ENCODE measurements at places on chromosomes 13 and 19.

DNA sequence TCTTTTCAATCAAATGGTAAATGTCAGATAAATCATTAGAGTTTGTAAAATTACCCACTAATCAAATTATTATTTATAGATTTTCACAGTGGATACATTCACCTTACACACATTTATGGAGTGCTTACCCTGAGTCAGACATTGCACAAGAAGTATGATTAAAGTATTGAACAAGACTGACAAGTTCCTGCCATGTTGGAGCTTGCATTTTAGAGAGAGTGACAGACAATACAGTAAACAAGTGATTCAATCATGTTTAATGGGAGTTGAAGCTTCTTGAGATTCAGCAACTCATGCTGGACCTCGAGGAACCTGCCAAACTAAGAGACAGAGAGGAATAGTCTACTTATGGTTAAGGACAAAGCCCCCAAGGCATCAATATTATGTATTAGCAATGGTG is 487.8 kb downstream of the PCDH17 start:
- DNase-seq = no peak

GRCh38 chr19:41161903-41162302 is 31.1 kb upstream of the CYP2S1 start:
- DNase-seq = no peak

DNA sequence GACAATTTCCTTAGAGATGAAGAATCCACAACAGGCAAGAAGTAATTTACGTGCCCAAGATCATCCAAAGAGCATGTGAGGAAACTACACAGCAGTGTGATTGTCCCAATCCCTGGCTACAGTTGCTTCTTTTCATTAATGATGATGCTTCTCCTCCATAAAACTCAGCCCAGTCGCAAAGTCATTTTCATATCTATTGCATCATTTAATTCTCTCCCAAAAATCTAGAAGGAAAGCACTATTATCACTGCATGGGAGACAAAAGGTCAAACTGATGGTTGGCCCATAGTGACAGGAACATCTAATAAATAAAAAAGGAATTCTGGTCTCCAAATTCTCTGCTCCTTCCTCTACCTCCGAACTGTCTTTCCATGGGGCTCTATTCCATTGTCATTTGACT is 103.5 kb upstream of the SERP2 start:
- DNase-seq = no peak

- no peak for DNase-seq
Measured at GRCh38 chr13:66069570-66069969, 1160.6 kb downstream of the PCDH9 start.

DNA sequence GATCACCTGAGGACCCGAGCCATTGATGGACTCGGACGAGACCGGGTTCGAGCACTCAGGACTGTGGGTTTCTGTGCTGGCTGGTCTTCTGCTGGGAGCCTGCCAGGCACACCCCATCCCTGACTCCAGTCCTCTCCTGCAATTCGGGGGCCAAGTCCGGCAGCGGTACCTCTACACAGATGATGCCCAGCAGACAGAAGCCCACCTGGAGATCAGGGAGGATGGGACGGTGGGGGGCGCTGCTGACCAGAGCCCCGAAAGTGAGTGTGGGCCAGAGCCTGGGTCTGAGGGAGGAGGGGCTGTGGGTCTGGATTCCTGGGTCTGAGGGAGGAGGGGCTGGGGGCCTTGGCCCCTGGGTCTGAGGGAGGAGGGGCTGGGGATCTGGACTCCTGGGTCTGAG is 888 bp downstream of the FGF21 start:
- no peak for DNase-seq

GRCh38 chr13:26551255-26551860 is 6.1 kb upstream of the WASF3 start:
- DNase-seq = no peak

- DNase-seq = no peak
Measured at GRCh38 chr19:36514012-36514612, 14.0 kb downstream of the ZNF260 start.

DNA sequence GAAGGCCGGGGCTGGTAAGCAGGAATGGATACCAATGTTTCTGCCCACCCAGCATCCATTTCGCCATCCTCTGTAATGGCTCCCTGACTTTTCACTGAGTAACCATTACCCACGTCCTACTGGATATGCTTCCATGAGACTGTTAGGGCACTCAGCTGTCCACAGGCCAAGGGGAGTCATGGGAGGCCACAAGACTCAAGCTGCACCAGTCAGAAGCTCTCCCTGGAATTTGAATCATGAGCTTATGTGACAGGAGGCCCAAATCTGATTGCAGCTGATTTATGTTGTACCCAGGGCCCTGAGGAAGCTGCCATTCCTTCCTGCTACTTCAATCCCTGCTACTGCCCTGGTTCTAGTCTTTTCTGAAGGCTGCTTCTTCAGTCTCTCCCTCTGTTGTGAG is 28.3 kb downstream of the DEDD2 start:
- no peak for DNase-seq

GRCh38 chr19:4264812-4265211 is 14.3 kb upstream of the SHD start:
- no peak for DNase-seq

GRCh38 chr13:98565726-98566565 is 11.0 kb downstream of the STK24 start:
- no peak for DNase-seq

DNA sequence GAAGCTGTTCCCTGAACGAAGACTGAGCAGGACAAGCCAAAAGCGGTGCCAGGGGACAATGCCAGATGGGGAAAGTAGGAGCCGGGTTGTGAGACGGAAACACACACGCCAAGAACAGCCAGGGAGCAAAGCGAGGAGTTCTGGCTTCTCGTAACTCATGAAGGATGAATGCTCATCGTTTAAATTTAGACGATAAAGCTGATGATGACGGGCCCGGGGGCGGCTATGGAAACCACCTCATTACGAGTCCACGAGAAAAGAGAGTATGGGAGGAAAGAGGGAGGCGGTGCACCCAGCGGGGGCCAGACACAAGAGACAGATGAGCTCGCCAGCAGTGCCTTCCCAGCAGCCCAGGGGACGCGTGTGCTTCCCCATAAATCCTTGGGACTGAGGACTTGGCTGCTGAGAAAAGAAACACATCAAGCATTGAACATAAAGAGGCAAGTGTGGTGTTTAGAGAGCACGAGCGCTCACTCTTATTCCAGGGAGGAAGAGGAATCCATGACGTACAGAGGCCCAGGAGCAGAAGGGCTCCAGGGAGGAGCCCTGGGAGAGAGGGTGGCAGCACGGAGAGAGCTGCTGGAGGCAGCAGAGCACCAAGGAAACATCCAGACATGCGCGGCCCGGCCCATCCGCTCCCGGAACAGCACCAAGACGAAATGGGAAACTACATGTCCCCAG is 70.7 kb downstream of the EPS15L1 start:
- no peak for DNase-seq

DNA sequence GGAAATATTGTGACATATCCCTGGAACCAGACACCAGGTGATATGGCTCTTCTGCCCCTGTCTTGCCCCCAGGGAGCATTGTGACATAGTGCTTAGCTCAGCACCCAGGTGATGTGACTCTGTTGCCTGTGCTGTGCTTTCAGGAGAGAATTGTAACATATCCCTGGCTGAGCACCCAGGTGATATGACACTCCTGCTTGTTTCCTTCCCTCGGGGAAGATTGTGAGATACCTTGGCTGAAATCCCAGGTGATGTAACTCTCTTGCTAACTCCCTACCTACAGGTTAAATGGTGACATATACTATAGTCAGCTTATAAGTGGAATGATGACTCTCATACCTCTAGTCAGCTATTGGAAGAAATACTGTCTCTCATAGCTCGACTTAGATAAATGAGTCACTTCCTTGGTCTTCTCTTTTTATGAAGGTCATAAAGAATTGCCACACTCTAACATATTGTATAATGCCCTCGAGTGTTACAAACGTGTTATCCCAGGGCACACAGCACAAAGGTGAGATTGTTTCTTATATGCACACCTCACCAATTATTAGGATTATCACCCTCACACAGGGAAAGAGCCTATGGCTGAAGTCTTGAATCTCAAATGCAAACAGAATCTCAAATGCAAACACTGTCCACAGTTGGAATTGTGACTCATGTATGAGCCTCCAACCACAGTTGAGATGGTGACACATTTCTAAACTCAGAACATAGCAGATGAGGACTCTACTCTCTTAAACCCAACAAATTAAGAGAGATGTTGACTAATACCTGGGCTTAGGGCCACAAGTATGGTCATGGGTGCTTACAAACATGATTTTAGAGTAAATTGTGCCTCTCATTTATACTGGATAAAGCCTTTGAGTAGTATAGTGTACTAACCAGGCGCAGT is 32.7 kb upstream of the ZNF254 start:
- no peak for DNase-seq

GRCh38 chr13:98039964-98040363 is 86.5 kb downstream of the IPO5 start:
- DNase-seq = no peak

DNA sequence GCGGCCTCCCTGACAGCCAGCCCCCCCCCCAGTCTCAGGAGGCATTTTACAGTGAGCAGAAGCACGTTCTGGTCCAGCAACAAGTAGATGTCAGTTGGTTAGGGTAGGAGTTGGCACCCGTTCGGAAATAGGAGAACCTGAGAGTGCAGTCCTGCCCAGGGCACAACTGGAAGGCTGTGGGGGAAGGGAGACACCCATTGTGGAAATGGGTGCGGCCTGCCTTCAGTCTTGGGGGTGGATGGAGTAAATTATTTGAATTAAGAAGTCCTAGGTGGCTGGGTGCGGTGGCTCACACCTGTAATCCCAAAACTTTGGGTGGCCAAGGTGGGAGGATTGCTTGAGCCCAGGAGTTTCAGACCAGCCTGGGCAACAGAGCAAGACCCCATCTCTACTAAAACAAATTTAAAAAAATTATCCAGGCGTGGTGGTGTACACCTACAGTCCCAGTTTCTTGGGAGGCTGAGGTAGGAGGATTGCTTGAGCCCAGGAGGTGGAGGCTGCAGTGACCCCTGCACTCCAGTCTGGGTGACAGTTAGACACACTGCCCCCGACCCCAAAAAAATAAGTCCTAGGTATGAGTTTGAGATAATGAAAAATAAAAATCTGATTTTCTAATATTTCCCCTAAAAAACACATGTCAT is 1.2 kb downstream of the CIRBP start:
- no peak for DNase-seq

- no peak for DNase-seq
Measured at GRCh38 chr19:39448271-39448670, 2.9 kb downstream of the SUPT5H start.

DNA sequence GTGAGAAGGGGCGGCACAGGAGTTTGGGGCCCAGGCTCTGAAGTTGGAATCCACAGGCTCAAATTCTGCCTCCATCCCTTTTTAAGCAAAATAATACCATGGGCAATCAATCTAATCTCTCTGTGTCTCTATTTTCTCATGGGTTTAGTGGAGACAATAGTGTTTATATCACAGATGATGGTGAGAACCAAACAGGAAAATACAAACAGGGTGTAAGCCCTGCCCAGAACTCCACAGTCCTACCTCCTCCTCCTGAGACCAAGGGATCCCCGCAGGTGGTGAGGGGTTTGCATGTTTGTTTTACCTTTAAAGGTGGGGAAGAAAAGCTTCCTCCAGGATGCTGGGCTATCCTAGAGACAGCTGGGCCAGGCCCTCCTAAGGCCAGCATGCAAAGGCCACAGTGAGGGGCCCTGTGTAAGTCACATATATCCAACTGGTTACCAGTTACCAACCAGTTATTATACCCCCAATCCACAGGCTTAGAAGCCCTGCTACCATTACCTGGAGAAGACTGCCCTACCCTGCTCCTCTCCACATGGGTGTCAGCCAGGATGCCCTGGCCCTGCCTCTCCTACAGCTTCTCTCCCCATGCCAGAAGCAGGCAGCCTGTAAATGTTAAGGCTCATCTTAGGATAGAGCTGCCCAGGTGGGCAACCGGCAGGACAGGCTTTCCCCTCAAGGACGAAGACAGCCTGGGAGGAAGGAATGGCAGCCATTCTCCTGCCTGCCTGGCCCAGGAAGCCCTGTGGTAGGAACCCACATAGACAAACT is 658.4 kb downstream of the UQCRFS1 start:
- DNase-seq = no peak

DNA sequence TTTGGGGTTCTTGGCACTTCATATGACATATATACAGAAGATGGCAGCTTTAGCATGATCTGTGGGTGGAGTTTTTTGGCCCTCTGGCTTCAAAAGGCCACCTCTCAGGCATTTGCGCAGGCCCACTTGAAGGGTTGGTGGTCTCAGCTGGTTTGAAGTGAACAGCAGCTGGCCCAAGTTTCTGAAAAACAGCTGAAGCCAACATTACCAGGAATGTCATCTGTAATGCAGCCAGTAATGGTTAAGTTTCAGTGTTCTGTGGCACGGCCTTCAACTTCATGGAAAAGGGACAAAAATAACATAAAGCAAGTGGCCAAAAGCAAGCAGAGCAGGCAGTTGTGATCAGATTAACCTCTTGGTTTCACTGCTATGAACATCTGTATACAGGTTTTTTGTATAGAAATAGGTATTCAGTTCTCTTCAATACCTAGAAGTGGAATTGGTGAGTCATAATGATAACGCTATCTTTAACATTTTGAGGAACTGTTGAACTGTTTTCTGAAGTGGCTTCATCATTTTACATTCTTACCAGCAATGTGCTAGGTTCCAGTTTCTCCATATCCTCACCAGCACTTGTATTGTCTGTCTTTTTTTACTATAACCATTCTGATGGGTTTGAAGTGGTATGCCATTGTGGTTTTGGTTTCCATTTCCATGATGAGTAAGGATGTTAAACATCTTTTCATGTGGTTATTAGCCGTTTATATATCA is 245.4 kb downstream of the SHISA2 start:
- DNase-seq = no peak

- no peak for DNase-seq
Measured at GRCh38 chr19:30431591-30431990, 59.4 kb downstream of the ZNF536 start.

- DNase-seq = no peak
Measured at GRCh38 chr13:110338441-110339101, 31.5 kb downstream of the COL4A2 start.

- no peak for DNase-seq
Measured at GRCh38 chr19:57002710-57003109, 117.1 kb upstream of the USP29 start.

DNA sequence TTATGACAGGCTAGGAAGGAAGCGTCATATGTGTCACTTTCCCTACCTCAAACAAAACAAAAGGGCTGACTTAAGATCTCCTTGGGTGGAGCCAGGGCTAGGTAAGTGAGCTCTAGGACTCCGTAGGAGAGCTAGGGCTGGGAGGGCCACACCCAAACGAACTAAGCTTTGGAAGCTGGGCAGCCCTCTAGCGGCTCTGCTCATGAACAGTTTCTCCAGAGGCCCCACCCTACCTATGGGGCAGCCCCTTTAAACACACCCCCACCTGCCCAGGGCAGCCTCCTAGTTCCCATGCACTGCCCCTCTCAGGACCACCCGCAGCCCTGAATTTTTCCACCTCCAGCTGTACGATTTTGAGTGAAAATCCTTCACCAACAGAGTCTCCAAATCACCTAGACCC is 3.5 kb downstream of the PEG3 start:
- DNase-seq = no peak

GRCh38 chr19:3465552-3465951 is 14.8 kb downstream of the SMIM24 start:
- no peak for DNase-seq

DNA sequence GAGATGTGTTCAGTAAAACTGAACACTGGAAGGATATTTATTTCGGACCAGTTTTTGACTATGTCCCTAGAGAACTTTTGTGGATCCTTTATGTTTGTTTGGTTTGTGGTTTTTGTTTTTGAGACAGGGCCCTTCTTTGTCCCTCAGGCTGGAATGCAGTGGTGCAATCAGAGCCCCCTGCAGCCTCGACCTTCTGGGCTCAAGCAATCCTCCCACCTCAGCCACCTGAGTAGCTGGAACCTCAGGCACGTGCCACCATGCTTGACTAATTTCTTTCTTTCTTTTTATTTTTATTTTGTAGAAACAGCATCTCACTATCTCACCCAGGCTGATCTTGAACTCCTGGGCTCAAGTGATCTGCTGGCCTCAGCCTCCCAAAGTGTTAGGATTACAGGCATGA is 955 bp upstream of the ZNF709 start:
- DNase-seq = no peak
